G401 (cell line): ENCODE measurements at places on chromosomes 11 and 22. TPM values are rescaled to one million over a fixed set of nuclear protein-coding genes. Genes with fewer than 3 reads are reported as not detected.

DNA sequence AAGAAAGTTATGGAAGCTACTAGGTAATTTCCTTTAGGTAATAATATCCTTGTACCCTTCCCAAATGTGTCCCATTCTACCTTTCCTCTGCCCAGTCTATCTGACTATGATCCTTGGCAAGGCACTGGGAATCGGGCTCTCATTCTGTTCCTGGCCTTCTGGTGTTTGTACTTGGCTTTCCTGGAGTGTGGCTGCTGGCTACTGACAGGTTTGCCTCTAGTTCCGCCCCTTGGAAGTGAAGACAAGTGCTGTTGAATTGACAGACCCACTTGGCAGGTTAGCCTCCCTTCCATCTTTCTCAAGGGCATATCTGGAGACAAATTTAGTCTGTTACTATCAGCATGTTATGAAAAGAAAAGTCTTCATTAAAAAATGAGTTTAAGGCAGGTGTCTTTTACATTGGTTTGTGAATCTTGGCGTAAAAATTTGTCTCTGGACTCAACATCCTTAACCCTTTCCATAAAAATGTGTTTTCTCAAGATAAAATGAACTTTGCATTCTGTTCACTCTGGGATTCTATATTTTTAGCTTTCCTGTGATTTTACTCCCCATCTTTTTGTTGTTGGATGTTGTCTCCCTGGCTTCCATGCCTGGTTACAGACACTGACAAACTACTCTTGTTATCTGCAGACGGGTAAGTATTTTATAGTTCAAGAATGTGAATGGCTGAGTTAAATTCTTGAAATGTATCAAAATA, 287.4 kb upstream of the PDGFD start:
- DNase-seq, result peak; percentile 83

- DNase-seq, result no peak
Measured at GRCh38 chr22:23609983-23610781, 21.9 kb downstream of the DRICH1 start.

- no peak for DNase-seq
Measured at GRCh38 chr11:353179-353873, 16.0 kb upstream of the B4GALNT4 start.

DNA sequence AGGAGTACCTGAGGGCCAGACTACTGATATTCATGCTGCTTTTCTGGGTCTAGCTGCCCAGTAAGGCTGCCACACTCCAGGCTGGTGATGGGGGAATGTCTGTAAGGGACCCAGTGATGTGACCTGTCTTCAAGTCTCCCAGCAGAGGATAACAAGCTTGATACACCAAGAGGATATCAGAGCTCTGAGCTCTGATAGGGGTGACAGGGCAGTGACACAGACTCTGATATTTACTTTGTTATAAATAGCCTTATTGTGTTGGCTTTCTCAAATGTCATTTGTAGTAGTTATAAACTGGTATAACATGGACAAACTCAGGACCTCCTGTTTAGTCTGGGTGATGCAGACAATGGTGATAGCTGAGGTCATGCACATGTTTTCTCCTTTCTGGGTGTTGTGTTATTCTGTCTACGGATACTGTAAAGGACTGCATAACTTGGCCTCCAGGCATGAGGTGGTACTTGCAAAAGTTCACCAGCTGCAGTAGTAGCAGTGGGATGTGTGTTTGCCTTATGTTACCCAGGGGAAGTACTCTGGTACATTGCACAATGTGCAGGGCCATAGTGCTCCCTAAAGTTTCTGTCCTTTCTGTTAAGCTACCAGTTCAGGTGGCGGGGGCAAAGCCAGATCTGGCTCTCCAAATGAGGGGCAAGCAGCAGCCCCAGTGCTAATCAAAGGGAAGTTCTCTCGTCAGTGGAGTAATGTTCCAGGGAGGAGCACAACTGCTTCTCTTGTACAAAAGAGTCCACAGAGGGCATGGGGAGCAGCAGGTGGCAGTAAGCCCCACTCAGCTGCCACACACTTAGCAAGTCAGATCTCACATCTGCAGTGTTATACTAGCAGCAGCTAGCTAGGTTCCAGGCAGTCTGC, 812.2 kb downstream of the JRKL start:
- no peak for DNase-seq

DNA sequence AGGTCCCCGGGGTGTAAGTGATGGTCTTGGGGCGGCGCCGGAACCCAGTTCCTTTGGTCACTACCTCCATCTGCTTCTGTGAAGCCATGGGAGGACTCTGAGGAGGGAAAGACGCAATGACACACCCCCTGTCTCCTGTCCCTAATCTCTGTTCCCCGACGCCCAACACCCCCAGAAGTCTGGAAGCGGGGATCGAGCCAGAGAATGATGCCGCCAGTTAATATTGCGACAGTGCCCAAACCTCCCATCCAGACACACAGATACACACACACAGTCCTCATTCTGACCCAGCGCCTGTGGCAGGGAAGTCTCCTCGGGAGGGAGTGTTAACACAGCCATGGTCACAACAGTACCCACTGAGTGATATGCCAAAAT, 352 bp downstream of the C22orf23 start:
- no peak for DNase-seq

DNA sequence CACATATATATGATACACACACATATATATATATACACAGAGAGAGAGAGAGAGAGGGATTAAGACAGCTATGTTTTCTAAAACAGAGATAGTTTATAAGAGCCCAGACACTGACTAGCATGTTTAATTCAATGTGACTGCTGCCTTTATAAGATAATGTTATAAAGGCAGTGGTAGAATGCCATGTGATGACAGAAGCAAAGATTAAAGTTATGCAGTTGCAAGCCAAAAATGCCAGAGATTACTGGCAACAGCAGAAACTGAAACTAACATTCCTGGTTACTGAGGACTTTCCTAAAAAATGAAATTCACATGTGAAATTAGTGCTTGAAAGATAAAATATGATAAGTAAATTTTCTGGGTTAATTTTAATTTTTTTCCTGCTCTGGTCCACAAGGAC, 1888.9 kb downstream of the LRRC4C start:
- DNase-seq, result no peak

DNA sequence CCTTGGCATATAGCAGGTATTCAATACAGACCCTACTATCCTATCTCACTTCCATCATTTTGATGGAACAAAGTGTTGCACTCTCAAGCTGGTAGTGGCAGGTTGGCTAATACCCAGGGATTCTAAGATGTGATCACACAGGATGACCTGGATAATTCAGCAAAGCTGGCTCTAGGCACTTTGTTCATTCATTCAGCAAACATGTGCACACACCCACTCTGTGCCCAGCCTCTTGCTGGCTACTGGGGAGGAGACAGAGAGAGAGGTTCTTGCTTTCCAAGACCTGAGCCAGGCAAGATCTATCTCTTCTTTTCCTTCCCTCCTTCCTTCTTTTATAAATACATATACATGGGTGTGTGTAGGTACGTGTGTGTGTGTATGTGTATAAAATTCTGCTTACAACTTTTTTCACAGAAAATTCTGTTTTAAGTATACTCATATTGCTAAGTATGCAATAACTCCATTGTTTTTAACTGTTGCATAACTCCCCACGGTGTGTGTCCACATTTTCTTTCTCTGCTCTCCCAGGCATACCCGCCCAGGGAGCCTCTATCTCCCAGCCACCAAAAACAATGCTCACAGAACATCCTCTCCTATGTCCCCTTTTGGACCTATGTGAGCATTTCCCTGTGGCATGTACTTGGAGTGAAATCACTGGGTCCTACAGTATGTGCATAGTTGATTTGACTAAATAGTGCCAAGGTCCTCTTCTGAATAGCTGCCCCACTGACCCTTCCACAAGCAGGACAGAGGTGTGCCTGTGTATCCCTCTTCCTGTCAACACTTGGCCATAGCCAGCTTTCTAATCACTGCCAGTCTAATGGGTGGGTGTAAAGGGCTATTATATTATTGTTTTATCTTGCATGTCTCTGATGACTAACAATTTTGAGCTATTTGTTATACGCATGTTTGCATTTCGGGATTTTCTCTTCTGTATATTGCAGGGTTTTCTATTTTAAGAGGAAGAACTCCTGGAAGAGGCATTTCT, 27.5 kb downstream of the CLPB start:
- DNase-seq, result peak; percentile 13

The APOBEC3B gene
- total RNA-seq, result 6.4 and 8.9 TPM in 2 replicates

The OR8B12 gene
- total RNA-seq, result not detected in 2 replicates

The RFPL2 gene
- total RNA-seq, result 0.85 and 1.8 TPM in 2 replicates
